ENCODE measurements at places on chromosomes 11 and 22.

DNA sequence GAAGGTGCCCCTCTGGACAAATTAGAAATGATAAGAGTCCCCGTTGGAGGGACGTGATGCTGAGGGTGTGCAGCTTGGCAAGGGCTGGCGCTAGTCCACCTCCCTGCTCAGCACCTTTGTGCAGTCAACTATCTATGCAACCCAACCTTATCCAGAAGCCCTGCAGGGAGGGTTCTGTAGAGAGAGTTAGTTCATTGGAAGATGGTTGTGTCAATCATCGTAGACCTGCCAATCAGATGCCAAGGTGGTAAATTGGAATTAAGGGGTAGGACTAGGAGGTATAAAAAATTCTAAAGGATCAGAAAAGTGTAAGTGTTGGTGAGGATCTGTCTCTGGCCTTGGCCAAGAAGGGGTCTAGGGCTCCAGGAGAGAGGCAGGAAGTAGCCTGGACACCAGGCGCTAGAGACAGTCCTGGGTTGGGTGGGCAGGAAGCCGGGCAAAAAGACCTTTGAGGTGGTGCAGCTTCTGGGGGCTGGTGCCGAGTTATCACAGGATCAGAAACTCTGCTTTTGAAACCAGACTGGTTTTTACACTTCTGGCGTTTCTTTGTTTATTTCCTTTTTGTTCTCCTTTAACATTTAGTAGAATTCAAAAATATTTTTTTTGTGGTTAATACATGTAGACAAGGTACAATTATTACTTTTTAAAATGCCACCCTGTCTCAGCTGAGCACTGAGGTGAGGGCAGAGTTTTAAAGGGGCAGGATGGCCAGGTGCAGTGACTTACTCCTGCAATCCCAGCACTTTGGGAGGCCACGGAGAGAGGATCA lies 1.6 kb downstream of the C1QTNF6 start:
- DNase-seq = no peak

DNA sequence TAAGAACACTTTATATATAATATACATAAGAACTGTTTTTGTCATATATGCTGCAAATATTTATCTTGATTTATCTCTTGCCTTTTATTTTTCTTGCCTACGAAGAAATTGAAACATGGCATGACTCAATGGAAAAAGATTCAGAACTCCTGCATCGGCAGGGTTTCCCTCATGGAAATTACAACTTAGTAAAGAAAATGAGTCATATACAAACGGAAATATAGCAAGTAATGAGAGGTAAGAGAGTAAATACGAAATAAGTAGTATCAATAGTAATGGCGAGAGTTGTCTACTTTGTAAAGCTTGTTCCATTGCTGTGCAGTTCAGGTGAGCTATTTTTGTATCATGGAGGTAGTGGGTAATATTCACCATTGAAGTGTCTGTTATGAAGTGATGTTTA lies 350.4 kb downstream of the DDX10 start:
- no peak for DNase-seq

- DNase-seq = no peak
Measured at GRCh38 chr11:59866397-59866796, at the start of gene TCN1. Gene TCN1 (minus strand): TSS chr11:59866487. CDS start chr11:59866470, 17 bp downstream.

DNA sequence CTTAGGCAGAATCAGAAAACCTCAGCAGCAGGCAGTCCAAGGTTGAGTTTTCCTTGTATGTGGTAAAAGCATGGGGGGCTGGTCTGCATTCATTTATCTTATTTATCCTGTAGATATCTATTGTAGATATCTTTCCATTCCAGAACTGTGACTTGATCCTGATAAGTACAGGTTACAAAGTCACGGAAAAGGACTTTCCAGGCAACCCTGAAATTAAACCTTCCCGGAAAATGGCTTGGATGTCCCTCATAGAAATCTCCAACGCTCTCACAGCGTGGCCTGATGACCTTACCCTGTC lies 48.8 kb upstream of the MYO18B start:
- no peak for DNase-seq

- DNase-seq = no peak
Measured at GRCh38 chr22:49676230-49676629, 151.4 kb downstream of the BRD1 start.

- DNase-seq = no peak
Measured at GRCh38 chr11:119290894-119291497, 25.9 kb downstream of the MCAM start.

All from activated effector memory CD4-positive, alpha-beta T cell treated with Interleukin-2 at 50 U/mL for 16 hours (primary cell).